Stimulated activated CD8-positive, alpha-beta memory T cell treated with anti-CD3 and anti-CD28 coated beads, Interleukin-7, amount 100 ng/mL, for 1 hour (primary cell): ENCODE measurements at places on chromosomes 6 and 20.

DNA sequence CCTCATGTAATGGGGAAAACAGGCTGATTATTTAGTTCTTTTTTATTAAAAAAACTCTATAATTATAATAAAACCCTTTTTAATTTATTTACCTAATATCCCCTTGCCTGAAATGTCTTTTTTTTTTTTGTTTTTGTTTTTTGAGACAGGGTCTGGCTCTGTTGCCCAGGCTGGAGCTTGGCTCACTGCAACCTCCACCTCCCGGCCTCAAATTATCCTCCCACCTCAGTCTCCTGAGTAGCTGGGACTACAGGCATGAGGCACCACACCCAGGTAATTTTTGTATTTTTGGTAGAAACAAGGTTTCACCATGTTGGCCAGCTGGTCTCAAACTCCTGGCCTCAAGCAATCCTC is 30.3 kb upstream of the HBS1L start:
- DNase-seq, result no peak

GRCh38 chr20:5674176-5674660 is 76.0 kb upstream of the SHLD1 start:
- no peak for DNase-seq

DNA sequence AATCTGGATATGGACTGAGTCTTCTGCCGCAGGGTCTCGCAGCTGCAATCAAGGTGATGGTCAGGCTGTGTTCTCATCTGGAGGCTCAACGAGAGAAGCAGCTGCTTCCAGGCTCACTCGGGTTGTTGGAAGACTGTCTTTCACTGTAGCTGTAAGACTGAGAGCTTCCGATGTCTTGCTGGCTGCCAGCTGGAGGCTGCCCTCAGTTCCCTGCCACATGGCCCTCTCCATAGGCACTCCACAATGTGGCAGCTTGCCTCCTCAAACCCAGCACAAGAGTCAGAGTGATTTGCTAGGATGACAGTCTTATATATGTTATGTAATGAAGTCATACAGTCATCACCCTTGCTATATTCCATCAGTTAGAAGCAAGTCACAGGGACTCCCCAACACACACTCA is 290.5 kb upstream of the CDYL start:
- DNase-seq, result no peak

DNA sequence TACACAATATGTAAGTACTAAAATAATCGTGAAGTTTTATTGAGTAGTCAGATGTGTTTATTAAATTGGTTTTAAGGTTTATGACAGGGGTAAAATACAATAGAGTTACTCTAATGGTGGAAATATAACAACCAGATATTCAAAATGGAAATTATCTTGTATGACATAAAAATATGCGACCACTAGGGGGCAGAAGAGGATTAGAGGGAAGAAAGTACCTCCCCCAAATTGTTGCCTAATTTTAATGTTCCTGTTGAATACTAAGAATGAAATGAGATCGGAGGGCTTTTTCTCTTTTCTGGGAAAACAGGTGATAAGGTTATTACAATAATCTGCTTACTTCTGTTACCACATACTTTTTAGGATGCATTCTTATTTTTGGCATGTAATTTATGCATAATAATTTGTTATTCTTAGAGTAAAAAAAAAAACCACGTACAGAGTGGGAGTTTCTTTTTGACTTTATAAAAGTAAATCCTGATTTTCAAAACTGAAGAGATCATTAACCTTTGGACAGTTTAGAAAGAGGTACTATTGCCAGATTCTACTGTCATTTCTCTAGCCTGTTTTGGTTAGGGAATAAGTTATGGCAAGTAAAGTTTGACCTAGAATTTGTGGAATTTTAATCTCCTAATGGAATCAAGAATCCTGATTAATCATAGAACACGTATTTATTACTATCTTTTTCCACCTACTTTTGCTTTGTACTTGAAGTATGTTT is 159.2 kb downstream of the CD109 start:
- DNase-seq, result no peak

- no peak for DNase-seq
Observed at GRCh38 chr20:57795342-57795697, 85.5 kb upstream of the PMEPA1 start.

DNA sequence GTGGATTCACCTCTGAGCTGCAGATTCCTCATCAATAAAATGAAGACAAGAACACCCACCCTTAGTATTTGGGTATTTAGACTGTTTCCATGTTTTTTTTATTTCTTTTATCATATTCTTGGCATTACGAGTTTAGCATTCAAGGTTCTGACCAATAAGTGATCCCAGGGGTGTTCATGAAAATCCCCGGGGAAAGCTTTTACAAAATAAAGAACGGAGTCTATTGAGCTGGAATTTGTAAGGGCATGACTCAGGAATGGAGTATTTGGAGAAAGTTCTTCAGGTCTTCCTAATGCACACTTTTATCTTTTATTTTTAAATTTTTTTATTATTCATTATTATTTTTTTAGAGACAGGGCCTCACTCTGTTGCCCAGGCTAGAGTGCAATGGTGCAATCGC is 19.4 kb upstream of the TOX2 start:
- no peak for DNase-seq

DNA sequence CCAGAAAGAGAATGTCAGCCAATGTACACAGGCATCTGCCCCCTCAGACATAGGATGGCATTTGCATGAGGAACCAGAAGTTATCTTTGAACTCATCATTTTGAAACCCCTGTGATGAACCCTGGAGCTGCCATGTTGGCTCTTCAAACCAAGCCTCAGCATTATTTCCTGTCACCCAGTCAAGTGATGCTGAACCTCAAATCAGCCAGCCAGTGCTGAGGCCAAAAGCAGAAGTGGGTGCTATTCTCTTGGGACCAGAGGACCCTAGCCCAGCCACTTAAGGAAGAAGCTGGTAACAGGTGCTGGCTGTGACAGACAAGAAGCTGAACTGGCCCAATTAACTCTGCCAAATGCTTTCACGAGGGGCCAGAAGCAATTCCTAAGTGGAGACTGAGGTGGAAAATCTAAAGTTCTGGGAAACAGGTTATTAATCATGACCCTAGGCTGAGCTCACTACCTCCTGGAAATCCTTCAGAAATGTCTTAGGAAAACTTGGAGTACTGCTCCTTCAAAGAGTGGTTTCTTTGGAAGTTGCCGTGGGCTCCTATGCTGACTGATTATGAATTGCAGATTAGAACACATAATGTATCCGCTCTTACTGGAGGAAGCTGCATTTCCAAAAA is 4.0 kb downstream of the PKIG start:
- DNase-seq, result no peak

DNA sequence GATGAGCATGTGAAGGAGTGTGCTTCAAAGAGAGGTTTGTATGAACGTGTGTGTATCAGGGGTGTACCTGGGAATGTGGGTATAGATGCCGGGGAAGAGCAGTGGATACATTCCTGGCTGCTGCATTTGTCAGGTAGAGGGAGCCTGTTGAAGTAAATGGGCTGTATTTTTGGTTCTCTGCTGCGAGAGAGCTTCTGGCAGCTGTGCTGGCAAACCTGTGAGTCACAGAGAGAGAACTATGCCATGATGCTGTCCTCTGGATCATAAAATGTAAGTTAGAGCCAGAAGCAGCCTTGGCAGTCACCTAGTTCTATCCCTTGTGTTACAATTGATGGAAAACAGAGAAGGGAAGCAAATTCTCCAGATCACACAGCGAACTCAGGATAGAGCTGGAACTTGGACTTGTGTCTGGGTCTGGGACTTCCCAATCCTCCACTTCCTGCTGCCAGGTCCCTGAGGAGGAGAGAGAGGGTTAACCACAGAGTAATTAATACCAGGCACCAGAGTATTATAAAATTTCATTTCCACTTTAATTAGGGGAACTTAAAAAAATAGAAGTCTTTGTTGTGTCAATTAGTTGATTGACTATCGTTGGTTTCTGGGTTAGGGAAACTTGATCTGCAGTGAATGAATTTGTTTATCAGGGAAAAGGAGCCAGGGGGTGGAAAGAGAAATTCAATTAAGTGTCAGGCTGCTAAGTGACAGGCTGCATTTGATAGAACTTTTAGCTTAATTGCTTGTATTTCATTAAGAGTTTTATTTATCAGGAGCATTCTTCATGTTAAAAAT is 41.1 kb upstream of the GTSF1L start:
- no peak for DNase-seq

- DNase-seq, result no peak
Observed at GRCh38 chr20:32636283-32636682, 37.5 kb downstream of the C20orf203 start.

GRCh38 chr20:22098511-22098910 is 393.0 kb downstream of the PAX1 start:
- no peak for DNase-seq

DNA sequence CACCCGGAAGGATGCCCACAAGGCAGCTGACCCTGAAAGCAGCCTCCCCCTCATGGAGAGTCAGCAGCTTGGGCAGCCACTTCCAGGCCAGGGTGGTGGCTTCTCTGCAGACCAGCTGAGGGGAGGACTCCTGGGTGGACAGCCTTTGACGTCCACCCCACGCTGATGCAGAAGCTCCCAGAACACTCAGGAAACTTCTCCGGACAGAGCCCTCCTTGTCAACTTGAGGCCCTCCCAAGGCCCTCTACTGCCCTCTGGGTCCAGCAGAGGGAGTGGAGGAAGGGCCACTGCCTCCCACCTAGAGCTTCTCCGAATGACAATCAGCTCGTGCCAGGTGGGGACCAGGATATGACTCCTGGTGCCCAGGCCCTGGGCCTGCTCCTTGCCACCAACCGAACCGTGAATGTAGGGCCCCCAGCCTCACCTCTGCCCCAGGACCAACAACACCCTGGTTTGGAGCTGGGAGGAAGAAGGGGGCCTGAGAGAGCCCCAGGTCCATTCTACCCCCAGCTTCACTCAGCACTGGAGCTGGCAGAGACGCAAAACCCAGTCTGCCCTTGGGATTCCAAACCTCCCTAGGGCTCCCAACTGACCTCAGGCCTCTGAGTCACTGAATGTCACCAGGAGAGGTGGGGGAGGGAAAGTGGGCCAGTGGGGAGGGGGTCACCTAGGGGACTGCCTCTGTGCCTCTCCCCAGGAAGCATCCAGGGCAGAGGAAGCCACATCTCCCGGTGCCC is 10.9 kb upstream of the SLC22A7 start:
- no peak for DNase-seq

DNA sequence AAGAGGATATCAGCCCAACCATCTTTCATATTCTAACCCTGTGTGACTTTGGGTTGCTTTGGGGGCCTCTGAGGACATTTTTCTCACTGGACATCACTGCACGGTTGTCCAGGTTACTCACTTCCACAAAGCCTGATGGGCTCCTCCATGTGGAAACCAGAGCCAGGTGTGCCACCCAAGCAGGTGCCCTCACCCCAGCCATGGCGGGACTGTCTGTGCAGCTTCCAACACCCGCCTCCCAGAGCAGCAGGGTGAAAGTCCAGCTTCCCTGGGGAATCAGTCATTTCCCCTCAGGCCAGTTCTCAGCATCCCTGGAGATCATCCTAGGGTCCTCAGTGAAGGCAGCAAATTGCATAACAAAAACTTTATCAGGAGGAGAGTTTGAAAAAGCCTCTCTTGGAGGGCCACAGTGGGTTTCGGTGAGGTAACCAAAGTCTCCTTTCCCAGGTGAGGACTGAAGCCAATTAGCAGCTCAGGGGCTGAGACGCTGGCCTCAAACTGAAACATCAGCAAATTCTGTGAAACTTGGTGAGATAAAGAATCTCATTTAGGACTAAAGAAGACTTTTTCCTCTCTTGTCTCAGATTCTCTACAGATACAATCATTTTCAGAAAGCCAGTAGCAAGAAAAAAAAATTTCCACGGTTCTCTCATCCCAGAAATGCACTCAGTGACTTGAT is 289.6 kb upstream of the CDH4 start:
- DNase-seq, result no peak

- DNase-seq, result no peak
Observed at GRCh38 chr6:41578217-41579087, 32.3 kb downstream of the FOXP4 start.

GRCh38 chr6:44738601-44739146 is 351.2 kb downstream of the CDC5L start:
- DNase-seq, result no peak

DNA sequence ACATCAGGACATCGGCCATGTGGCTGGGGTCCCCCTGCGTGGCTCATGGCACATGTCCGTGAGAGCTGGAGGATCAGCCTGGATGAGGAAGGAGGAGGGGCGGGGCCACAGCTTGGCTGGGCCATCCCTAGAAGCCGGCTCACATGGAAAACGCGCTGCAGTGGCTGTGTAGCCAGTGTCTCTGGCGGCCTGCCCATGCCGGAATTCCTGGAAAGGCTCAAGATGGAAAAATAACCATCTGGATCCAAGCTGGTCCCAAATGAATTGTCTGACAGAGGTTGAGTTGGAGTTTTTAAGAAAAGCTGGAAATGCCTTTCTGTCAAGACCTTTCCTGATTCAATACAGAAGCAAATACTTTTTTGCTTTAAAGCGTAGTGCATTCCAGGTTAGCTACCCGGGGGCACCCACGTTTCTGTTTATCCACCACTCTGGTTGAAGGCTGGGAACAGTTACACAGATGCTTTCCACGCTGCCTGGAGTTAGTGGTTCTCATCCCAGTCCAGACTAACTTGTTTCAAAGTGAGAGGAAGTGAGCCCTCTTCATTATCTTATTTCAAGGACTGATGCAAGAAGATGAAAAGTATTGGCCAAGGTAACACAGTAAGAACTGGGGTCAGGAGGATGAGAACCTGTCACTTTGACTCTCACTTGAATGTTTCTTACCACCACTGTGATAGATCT is 99.0 kb downstream of the GMPR start:
- no peak for DNase-seq

GRCh38 chr20:49132995-49133478 is 55.1 kb downstream of the STAU1 start:
- no peak for DNase-seq

DNA sequence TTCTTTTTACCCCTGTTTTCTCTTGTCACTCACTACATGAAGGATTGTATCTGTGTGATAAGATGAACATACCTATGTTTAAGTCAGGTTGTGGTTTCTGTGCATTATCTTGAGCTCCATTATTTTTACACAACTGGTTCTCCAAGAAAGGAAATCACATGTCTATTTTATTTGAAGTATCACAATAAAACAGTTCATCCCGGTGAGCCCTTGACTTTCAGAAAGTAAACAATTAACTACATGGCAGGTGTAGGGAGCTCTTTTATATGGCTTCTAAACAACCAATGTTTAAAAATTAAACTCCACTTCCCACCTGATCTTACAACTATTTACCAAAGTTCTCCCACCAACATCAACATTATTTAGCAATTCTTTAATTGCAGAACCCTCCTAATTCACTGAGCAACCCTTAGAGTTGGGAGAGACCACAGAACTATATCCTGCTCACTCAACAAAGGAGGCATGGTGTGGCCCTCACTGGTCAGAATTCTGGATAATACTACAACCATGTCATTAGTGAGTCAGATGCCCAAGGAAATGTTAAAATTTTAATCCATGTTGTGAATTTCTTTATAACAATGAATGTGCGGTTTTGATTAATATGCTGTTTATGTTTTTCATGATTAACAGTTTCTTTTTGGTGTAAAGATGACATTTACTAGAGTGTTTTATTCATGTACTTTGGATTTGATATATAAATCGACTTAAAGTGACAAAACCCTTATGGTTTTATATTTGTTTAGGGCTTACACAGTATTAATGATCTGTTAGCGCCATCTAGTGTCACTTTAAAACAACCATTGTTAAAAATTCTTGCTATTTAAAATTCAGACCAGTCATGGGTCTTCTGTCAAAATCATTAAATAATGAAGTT is 50.0 kb upstream of the SCGN start:
- no peak for DNase-seq
